T-helper 17 cell (primary cell): ENCODE measurements at places on chromosomes 11 and 22.

DNA sequence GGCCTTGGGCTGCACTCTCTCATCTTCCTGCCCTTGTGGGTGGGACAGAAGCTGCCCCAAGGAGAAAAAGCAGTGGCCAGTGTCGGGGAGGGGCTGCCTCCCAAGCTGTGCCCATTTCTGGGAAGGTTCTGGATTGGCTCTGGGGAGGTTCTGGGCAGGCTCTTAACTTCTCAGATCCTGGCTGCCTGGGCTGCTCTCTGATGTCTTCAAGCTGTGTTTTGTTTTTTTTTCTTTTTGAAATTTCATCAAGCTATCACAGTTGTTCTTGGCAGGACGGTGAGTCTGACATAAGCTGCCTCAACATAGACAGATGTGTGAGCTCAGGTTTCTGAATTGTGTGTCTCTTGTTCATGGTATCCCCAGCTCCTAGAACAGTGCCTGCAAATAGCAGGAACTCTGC, 1032.0 kb downstream of the BRD1 start:
- no peak for DNase-seq

DNA sequence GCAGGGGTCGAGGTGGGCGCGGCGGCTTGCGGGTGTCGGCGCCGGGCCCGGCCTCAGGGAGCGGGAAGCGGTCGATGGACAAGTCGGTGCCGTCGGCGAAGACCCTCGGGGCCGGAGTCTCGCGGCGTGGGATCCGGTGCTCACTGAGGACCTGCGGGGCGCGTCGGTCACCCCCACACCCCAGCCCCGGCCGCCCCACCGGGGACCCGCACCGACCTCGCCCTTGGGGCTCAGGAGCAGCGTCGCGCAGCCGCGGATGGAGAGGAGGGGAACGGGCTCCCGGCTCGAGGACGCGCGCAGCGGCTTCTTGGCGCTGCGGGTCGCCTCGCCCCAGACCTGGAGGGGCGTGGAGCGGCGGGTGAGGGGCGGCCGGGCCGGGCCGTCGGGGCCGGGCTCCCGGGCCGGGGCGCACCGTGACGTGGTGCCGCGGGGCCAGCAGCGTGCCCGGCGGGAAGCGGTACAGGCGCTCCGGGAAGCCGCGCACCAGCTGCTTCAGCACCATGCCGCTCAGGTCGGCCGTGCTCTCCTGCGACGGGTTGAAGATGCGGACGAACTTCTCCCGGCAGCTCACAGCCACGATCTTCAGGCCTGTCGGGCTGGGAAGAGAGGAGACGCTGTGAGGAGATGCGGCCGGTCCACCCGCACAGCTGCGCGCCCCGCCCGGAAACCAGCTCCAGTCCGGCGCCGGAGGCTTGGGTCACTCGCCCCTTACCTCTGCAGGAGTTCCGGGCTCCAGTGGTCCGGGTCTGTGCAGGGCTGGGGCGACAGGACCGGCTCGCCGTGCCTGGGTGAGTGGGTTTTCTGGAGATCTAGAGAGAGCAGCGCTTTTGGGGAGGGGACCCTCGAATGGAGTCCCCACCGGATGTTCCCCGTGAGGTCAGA, 4.5 kb downstream of the LMNTD2 start:
- no peak for DNase-seq

GRCh38 chr11:106853850-106854401, 164.3 kb downstream of the GUCY1A2 start:
- DNase-seq = no peak

DNA sequence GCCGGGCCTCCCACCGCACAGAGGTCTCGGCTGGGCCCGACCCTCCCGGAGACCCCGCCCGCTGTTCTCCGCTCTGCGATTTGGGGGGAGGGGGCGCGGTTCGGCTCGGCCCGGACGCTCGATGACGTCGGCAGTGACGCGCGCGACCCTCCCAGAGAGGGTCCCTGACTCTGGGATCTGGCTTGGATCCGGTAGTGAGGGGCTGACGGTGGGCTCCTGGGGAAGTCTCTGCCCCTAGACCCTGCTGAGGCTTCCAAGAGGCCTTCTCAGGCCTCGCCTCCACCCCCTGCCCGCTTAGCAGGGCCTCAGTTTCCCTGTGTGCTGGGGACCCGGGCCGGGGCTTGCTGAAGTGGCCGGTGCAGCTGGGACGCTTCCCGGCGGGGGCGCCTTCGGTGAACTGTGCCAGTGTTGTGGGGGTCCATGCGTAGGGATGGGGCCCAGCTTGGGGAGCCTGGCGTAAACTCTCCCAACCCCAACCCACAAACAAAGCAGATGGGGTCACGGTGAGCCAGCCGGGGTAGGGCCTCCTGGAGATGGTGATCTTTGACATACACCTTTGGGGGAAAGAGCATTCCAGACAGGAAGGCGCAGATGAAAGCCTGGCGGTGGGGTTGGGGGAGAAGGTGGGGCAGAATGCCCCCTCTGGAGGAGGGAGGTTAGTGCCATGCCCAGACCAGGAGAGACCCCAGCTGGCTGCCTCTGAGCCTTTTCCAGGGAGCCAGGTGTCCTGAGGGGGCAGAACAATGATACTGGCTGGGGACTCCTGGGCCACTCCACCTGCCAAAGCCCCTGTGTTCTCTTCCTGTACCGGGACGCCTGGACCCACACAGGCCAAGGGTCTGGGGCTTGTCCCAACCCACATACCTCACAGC, 1.0 kb downstream of the B4GALNT4 start:
- no peak for DNase-seq

GRCh38 chr11:94171693-94172440, 43.2 kb downstream of the PANX1 start:
- DNase-seq = no peak

DNA sequence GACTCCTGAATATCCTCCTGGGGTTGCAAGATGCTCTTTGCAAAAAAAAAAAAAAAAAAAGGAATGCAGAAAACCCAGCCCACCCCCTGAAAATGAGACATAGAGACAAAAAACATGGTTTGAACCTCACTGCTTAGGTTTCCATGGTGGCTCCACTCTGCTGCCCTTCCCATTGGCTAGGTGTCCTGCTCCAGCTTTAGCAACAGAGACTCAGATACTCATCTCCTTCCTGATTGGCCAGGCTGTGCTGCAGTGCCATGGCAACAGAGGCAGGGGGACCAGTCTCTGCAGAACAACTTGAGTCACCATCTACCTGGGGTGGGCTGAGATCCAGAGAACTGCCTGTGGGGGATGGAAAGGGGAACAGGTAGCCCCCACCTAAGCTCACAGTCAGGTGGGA, 17.4 kb upstream of the YWHAH start:
- DNase-seq = no peak

DNA sequence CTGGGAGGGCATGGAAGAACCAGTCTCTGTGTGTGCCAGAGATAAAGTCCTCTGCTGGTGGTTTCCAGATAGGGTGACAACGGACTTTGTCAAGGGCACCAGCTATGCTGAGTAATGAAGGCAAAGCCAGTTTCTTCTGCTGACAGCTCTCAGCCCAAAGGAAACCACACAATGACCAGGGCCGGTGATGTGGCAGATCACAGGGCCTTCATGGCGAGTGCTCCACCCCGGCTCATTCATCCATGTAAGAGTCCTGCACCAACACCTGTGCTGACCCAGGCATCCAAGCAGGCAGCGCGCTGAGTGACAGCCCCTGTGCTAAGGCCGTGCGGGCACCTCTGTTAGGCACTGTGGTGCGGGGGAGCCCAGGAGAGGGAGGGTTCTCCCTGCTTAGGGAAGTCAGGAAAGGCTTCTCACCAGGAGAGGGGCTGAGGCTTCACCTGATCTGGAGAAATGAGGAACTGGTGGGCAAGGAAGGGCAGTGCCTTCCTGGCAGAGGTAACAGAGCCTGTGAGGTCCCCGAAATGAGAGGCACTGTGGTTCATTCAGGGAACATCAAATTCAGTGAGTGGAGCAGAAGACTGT, 33.8 kb downstream of the TP53I11 start:
- no peak for DNase-seq

GRCh38 chr22:35837101-35837727, 119.5 kb downstream of the APOL5 start:
- DNase-seq = no peak

GRCh38 chr11:30150425-30150824, 80.4 kb upstream of the FSHB start:
- DNase-seq = no peak

- DNase-seq = no peak
Measured at GRCh38 chr11:6992457-6993417, 27.4 kb downstream of the ZNF214 start.

- DNase-seq = no peak
Measured at GRCh38 chr11:132137981-132138313, 767.5 kb downstream of the NTM start.

- DNase-seq = no peak
Measured at GRCh38 chr11:45876401-45876800, 9.1 kb upstream of the MAPK8IP1 start.

GRCh38 chr22:30262917-30263741, 3.5 kb downstream of the OSM start:
- peak; percentile 77 for DNase-seq

- no peak for DNase-seq
Measured at GRCh38 chr22:40022536-40023240, 27.9 kb downstream of the FAM83F start.

- no peak for DNase-seq
Measured at GRCh38 chr11:112212710-112213109, 13.5 kb upstream of the PTS start.

- DNase-seq = peak; percentile 23
Measured at GRCh38 chr11:32792948-32793475, 1.4 kb downstream of the CCDC73 start.

DNA sequence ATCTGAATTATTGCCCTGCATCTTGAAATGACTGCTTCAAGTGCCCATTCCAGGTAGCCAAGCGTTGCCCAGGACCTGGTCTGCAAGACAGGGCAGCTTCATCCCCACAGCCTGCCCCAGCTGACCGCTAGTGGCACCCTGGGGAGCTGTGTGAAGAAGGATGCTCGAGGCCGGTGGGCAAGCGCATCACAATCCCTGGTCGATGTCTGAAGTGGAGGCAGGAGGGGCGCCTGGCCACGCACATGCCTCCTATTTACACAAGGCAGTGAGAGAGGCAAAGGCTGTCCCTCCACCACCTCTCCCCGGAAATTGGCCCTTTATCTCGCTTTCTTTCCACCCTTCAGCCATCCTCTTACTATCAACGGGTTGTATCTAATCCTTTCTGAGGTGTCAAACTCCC, 28.1 kb upstream of the PHF21A start:
- no peak for DNase-seq

DNA sequence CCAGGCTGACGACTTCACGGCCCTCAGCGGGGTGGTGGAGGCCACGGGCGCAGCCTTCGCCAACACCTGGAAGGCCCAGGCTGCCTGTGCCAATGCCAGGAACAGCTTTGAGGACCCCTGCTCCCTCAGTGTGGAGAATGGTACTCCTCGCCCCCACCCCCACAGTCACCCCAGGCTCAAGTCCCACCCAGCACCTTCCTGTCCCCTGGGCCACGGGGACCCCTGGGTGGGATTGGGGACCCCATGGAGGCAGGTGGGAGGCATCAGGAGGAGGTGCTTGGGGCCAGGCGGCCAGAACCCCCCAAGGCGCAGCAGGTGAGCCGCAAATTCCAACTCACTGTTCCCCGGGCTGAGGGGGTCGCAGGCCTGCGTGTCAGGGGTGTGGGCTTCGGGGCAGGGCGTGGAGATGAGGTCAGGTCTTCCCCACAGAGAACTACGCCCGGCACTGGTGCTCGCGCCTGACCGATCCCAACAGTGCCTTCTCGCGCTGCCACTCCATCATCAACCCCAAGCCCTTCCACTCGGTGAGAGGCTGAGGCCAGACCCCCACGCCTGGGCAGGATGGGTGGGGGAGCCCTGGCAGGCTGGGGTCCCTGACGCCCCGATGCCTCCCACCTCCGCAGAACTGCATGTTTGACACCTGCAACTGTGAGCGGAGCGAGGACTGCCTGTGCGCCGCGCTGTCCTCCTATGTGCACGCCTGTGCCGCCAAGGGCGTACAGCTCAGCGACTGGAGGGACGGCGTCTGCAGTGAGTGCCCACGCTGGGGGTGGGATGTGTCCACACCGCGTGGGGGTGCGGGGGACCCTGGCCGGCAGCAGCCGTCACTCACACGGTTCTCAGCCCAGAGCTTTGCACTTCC, 9.4 kb downstream of the MUC5B start:
- DNase-seq = peak; percentile 7

- DNase-seq = no peak
Measured at GRCh38 chr11:126090452-126090851, 27.8 kb upstream of the CDON start.

- DNase-seq = no peak
Measured at GRCh38 chr11:2128130-2128510, 11.1 kb downstream of the IGF2 start.

DNA sequence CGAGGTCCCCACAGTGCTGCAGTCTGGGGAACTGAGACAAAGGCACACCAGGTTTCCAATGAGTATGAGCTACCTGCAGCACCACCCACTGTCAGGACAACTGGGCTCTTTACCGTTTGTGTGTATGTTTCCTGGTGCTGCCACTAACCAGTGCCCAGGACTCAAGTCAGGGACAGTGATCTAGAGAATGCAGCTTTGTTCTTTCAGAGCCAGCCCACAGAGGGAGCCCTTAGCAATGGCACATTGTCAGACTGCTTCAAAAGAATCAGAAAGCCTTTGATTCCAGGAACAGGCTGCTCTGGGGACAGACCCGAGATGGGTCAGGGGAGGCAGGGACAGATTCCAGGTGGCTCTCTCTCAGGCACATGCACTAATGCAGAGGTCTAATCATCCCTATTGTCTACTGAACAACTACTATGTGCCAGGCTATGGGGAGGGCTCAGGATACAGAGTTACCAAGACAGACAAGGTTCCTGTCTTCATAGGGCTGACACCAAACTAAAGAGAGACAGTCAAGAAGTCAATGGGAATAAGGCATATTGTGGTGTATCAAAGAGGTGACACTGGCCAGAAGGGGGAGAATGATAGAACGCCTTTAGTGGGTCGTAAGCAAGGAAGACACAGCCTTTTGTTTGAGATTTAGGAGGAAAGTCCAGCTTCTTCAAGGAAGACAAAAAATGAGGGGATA, 103.7 kb downstream of the VPREB1 start:
- no peak for DNase-seq

- DNase-seq = no peak
Measured at GRCh38 chr11:42526426-42526825, 785.4 kb upstream of the API5 start.

DNA sequence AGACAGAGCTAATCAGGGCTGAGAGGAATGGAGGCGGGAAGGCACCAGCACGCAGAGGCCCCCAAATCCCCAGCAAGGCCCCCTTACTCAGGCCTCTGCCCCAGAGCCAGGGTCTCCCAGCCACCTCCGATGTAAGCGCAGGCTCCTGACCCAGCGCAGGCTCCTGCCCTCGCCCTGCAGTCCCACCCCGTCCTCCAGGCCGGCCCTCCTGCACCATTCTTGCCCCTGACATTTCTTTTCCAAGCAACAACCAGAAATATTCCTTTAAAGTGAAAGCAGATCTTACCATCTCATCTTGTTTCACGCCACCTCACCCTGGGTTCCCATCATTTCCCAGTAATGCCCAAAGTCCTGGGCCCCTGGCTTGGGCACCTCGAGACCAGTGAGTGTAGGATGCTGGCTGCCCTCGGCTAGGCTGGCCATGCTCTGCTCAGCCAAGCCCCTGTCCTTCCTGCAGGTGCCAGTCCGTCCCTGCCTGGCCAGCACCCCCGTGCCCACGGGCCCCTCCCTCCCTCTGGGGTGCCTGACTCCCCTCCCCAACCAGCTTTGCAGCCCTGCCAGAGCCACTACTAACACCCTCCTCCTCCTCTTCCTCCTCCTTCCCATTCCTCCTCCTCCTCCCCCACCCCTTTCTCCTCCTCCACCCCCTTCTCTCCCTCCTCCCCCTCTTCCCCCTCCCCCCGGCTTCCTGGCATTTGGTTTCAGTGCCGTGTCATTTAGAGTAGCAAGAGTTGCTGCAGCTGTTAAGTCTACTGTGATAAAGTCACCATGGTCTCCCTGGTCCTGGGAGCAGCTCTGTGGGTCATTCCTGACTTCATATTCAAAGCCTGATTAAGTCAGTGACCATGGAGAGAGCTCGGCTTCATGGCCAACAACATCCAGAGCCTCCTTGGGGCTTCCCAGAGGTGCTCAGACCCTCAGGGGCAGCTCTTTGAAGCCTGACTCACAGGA, 78.7 kb downstream of the PIWIL3 start:
- no peak for DNase-seq
